ENCODE measurements at places on chromosomes 2 and 18. TPM values are rescaled to one million over a fixed set of nuclear protein-coding genes. Genes with fewer than 3 reads are reported as not detected.

DNA sequence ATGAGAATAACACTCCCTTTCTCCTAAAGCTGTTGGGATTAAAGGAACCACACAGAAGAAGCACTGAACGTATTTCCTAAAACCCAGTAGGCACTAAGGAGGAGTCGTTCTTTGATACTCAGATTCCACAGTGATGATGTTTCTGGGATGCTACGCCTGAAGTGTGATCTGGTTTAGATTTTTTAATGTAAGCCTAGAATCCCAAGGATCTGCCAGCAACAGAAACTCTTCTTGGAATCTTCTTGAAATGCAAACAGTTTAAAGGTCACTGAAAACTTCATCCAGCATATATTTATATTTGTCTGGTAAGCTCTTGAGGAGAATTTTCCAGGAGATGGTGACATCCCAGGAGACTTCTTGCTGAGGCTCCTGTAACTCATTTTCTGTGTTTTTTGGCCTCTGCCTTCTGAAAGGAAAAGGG is 247.6 kb upstream of the TRIB2 start:
- no peak for DNase-seq

DNA sequence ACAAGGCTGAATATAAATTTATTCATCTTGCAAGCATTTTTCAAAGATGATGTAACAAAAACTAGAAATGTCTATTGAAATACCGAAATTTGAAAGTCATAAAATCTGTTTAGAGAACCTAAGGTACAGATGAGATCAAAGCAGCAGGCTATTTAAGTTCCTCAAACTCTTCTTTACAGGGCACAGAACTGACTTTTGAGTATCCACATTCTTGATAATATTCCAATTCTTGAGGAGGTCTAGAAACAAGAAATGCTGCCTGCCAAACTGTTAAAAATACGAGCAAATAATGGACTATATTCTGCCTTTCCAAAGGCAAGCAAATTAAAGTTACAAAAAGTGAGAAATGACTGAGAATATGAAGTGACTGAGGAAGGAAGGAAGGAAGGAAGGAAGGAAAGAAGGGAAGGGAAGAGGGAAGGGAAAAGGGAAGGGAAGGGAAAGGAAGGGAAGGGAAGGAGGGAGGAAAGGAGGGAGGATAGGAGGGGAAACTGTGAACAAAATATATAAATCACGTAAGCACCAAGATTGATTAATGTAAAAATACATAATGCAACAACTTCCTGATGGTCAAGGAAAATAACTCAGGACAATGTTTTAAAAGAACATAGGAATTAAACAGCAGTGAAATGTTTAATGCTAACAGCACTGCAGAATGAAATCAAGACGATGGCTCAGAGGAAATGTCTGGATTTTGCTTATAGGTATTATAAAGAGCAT is 248.9 kb upstream of the HNRNPA3 start:
- DNase-seq = no peak

- no peak for DNase-seq
Measured at GRCh38 chr2:144504218-144504641, 15.7 kb downstream of the ZEB2 start.

- no peak for DNase-seq
Measured at GRCh38 chr18:9722691-9723090, 14.6 kb downstream of the RAB31 start.

Gene UGT1A6
- not detected for total RNA-seq

Gene SCN9A
- 6.1 TPM for total RNA-seq

Gene TCF23
- total RNA-seq = not detected

Gene RAX
- total RNA-seq = 0.52 TPM
